ENCODE measurements at places on chromosomes 12 and 14.
A peak's percentile ranks its signal among the peaks of the same experiment; 100 is the strongest.

DNA sequence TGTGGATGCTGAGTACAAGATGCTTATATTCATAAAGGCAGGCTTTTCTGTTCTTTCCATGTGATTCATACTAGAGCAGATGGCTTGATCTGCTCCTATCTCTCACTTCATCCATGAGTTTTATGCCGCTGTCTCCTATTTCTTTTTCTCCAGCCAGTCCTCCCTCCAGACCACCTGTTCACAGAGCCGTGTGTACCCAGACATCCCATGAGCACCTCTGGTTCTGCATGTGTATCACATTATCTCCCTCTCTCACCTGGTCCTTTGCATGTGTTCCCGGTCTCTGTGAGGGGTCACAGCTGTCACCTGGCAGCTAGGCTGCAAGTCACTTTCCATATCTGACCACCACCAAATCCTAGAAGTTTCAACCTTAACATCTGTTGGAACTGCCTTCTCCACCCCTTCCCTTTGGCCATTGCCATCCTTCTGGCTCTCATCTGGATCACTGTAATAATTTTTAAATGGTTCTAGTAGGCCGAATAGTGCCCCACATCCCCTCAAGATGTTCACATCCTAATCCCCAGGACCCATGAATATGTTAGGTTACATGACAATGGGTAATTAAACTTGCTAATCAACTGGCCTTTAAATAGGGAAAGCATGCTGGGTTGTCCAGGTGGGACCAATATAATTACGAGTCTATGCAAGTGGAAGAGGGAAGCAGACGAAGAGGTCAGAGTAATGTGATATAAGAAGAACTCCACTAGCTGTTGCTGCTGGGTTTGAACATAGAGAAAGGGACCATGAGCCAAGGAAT is 168.1 kb downstream of the SNAPC1 start:
- DNase-seq, result no peak

DNA sequence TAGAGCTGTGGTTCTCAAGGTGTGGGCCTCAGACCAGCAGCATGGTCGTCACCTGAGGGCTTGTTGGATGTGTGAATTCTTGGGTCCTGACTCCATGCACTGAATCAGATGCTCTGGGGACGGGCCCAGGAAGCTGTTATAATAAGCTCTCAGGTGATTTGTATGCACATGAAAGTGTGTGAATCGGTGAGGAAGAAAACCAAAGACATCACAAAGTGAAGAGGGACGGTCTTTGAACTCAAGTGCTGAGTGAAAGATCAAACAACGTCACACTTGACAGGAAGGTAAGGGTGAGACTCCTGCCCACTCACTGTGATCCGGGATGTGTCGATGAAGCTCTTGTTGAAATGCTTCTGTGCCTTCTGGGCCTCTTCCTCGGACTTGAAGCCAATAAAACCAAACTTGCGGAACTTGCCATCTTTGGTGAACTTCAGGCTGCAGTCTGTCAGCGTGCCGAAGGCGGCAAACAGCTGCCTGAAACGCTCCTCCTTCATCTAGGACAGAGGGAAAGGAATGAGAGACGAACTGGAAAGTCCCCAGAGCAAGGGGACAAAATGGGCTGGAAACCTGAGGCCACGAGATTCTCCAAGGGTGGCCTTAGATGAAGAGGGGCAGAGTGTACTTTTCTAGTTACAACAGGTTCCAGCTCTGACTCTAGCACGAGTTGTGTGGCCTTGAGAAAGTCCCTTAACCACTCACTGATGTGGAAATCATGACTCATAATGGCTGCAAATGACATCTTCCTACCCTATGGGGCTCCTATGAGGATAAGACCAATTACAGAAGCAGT is 4.0 kb downstream of the RBM19 start:
- DNase-seq, result peak; percentile 35

DNA sequence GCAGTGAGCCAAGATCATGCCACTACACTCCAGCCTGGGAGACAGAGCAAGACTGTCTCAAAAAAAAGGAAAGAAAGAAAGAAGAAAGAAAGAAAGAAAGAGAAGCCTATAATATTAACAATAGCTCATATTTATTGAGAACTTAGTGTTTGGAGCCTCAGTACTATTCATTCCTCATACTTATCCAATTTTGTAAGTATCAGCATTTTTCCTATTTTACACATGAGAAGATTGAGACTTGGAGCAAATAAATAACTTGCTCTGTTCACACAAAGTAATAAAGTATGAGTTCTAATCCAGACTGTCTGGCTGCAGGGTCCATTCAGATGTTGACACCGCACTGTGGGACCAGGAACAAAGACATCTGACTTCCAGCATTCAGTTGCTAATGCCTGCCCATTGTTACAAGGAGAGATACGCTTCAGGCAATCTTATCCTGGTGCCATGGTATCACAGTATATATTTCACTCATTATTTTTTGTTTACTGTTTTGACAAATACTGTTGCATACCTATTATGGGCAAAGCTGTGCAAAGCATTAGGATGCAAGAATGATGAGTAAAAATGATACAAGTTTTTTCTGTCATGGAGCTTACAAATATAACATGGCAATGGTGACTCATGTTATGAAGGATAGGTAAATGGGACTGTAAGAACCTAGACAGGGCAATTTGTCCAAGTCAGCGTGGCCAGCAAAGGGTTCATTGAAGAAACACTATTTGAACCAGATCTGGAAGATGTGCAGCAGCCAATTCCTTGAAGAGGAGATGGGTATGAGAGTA is 21.4 kb upstream of the TMTC2 start:
- DNase-seq, result no peak

DNA sequence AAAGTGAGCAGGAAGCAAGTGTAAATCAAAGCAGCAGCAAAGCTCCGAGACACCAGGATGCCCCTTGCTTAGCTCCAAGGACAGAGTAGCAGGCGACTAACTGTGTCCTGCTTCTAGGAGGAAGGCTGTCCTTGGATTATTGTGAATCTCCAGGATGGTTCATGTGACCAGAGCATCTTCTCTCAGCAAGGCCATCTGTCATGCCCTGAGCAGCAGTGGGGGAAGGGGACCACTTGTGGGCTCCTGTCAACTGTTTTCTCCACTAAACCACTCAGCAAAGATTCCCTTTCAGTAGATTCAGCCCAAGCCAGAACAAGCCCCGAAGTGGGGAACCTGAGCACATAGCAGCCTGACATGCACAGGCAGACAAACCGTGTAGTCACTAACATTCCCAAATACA is 19.4 kb downstream of the MAP3K9 start:
- no peak for DNase-seq

- DNase-seq, result no peak
Measured at GRCh38 chr14:23326491-23327332, 5.5 kb downstream of the PABPN1 start.

DNA sequence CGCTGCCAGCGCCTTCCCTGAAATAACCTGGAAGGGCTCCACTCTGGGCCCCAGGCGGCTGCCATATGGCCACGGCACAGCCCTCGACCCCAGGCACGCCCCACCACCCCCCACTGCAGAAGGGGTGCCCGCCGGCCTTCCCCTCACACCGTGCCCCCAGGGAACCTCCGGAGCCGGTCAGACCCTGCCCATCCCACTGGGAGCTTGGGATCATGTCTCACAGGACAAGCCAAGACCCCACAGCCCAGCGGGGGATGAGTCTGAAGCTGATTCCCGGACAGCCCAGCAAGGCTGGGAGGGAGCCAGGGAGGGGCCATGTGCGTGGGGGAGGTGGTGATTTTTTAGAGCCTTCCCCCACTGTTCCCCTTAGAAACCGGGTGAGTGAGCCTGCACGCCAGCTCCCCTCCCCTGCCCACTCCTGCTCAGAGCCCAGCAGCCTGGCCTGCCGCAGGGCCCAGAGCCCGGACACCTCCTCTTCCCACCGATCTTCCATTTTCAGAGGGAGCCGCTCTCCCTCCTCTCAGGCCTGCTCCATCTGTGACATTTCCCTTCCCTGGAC is 1.4 kb downstream of the RIMBP2 start:
- DNase-seq, result no peak

- no peak for DNase-seq
Measured at GRCh38 chr12:96386794-96387193, 13.4 kb downstream of the CDK17 start.

GRCh38 chr14:102920273-102920997 is 2.0 kb upstream of the AMN start:
- no peak for DNase-seq

GRCh38 chr14:24162093-24162492 is 1.0 kb downstream of the IRF9 start:
- no peak for DNase-seq

- DNase-seq, result no peak
Measured at GRCh38 chr14:96320605-96321004, 42.5 kb downstream of the ATG2B start.

DNA sequence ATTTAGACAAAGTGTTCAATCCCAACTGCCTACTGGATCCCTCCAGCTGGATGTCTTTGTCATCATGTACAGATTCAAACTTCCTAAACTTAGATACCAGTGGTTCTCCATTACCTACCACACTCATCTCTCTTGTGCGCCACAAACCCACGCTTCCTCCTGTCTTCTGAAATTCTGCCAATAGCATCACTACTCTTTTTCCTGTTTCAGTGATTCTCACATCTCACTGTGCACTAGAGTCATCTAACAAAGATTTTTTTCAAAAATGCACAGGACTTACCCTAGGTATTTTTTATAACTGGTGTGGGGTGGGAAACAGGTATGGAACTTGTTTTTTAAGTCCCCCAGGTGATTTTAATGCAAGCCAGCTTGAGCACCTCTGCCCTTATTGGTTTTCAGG is 5.9 kb downstream of the PSMB5 start:
- DNase-seq, result no peak

GRCh38 chr12:46983959-46984841 is 95.2 kb upstream of the PCED1B start:
- peak; percentile 18 for DNase-seq

DNA sequence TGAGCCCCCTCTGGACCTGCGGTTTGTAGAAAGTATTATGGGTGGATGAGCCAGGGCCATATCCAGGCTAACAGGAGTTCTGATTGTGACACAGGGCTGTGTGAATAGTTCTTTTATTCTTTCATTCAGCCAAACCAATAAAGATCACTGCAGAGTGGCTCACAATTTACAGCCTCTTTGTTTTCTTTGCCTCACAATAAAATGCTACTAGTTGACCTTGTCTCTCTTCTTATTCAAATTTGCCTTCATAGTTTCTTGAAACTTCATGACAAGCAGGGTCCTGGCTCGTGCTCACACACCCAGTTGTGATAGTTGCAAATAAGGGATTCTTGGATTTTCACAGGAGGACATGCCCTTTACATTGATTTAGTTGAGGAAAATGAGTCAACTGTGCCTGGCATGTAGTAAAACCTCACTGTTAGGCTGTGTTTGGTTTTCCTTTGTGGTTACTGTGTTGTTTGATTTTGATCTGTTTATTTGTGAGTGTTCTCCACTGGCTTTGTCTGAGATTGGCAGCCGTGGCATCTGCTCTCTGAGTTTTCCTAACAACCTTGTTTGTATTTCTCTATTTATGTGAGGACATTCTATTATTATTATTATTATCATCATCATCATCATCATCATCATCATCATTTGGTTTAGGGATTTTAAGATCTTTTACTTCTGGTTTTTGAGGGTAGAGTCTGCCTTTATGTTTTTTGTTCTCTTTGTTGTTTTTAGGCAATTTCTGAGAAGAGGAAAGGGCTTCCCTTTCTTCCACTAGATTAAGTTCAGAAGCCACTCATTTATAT is 2.7 kb upstream of the KRT6B start:
- DNase-seq, result no peak

DNA sequence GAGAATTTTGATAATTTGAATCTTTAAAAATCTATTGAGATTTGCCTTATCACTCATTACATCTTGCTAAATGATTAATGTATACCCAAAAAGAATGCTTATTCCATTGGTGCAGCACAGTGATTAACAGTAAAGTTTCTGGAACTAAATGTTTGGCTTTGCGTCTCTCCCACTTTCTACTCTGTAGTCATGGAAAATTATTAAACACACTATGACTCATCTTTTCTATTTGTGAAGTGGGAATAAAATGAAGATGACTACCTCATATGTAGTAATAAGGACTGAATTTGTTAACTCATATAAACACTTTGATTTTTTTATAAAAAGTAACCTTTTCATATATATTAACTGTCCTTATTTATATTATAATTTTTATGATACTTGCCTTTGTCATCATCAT is 118.1 kb downstream of the RERGL start:
- DNase-seq, result no peak

GRCh38 chr12:53518381-53518780 is 11.1 kb upstream of the NPFF start:
- DNase-seq, result no peak

DNA sequence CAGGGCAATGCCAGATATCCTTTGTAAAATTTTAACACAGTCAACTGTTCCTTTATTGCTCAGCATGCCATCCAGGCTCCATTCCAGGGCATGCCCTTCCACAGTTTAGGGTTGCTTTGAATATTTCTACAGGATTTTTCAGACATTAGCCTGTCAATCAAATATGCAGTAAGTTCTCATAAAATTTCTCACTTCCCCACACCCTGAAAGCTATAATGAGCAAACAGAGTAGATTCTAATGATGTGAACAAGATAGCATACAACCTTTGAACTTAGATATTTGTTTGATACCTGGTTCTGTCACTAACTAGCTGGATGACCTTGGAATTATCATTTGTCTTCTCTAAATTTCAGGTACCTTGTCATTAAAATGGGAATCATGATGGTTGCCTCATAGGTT is 251.2 kb downstream of the SYT1 start:
- DNase-seq, result no peak

DNA sequence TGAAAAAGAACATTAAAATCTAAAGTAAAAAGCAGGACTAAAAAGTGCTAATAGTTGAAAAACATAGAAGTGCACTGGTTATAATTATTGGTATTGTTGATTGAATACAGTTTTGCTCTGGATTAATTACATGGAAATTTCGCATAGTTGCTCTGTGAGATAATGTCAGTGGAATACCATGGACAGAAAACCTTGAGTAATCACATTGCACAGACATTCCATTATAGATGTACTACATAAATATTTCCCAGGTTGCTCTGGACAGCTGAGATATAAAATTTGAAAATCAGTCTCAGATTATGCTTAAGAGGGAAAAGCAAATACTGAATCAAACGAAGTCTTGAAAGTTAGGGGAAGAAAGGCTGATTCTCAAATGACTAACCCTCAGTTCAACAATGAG is 439.3 kb upstream of the FLRT2 start:
- no peak for DNase-seq

DNA sequence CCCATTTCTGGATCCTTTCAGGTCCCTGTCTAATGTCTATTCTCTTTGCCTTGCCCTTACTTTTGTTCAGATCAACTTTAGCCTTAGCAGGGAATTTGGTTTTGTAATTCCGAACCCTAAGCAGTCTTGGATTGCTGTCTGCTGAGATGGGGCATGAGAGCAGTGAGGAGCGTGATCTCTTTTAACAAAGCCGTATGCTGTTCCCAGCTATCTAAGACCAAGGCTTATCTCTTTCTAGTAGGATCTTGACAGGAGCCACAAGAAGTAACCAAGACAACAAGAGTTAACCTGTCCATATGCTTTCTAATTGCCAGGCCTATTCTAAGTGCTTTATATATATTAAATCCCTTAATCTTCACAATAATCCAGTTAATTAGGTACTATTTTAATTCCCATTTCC is 4.5 kb upstream of the DHRS7 start:
- no peak for DNase-seq

- DNase-seq, result no peak
Measured at GRCh38 chr12:102680304-102680703, 199.9 kb upstream of the IGF1 start.
